ENCODE measurements at places on chromosomes 12 and 14. TPM values are rescaled to one million over a fixed set of nuclear protein-coding genes. Genes with fewer than 3 reads are reported as not detected.

NEDD8 gene
- total RNA-seq = 201 TPM

NKX2-8 gene
- total RNA-seq = not detected

EAPP gene
- 47.1 TPM for total RNA-seq

PLEKHH1 gene
- 5.0 TPM for total RNA-seq

C3AR1 gene
- total RNA-seq = 0.12 TPM

FOXG1 gene
- total RNA-seq = 0.29 TPM

KRT78 gene
- total RNA-seq = not detected

SIX1 gene
- 1.4 TPM for total RNA-seq

IL26 gene
- total RNA-seq = not detected

SERPINA10 gene
- total RNA-seq = not detected

RASSF8 gene
- total RNA-seq = 19.7 TPM

EML1 gene
- 6.9 TPM for total RNA-seq

CLEC4A gene
- total RNA-seq = not detected

- peak; percentile 7 for DNase-seq
Observed at GRCh38 chr12:38543151-38543550, 226.6 kb downstream of the ALG10B start.

- DNase-seq = peak; percentile 39
Observed at GRCh38 chr12:62817556-62818271, 117.2 kb downstream of the PPM1H start.

GRCh38 chr14:44149597-44149996, 357.5 kb downstream of the FSCB start:
- peak; percentile 26 for DNase-seq

DNA sequence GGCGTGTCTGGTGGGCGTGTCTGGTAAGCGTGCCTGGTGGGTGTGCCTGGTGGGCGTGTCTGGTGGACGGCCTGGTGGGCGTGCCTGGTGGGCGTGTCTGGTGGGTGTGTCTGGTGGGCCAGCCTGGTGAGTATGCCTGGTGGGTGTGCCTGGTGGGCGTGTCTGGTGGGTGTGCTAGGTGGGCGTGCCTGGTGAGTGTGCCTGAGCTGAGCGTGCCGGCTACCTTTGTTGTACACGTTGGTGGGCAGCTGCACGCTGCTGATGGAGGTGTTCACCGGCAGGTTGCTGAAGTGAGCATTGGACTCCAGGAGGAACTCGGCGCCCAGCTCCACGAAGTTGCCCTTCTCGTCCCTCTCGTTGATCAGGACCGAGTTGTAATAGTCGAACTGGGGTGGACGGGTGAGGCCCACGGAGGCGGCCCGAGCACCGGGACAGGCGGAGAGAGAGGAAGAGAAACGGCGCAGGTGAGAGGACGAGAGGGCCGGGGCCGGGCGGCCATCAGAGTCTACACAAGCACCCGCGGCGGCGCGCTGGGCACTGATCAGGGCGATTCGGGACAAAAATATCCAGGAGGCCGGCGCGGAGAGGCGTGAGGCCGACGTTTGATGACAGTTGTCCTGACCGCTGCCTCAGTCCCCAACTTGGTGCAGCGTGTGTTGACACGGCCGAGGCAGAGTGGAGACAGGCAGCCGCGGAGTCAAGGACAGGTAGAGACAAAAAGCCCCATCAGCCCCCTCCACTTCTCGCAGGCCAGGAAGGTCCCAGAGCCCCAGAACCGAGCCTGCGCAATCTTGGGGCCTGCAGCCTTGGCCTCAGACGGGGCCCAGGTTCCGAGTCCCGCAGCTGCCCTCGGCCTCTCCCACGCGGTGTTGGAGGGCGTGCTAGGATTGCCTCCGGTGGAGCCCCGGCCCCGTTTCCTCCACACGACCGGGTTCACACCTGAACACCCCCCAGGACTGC, 10.5 kb downstream of the CACNA2D4 start:
- no peak for DNase-seq

GRCh38 chr12:120537856-120538220, 3.7 kb downstream of the RNF10 start:
- DNase-seq = no peak

- no peak for DNase-seq
Observed at GRCh38 chr14:90491221-90491885, 94.5 kb downstream of the CALM1 start.

GRCh38 chr14:67815573-67816225, 691 bp downstream of the ZFYVE26 start:
- peak; percentile 10 for DNase-seq

DNA sequence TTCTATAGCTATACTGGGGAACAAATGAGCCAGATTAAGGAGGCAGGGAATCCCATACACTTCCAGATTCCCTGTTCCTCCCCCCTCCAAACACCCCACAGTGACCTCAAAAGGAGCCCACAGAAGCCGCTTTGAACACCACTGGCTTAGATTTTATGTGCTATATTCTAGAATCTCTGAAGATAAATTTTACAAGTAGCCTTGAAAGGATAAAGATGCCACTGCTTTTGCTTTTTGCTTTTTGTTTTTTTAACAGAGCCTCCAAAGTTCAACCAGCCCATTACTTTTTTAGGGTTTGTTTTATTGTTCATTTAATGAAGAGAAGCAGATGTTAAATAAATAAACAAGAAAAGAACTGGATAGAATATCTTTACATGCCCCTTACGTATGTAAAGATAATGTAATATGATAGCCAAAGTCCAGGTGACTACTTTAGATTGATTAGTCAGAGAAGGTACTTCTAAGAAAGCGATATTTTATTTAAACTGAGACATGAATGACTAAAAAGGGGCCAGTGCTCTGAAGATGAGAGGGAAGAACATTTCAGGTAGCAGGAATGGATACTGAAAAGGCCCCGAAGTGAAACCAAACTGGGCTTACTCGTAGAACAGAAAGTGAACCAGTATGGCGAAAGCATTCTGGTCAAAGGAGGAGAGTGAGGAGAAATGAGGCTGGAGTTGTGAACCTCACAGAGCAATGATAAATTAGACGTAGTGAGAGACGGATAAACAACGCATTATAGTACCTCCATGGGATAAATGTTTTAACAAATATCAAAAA, 44.6 kb downstream of the DUSP6 start:
- DNase-seq = no peak

DNA sequence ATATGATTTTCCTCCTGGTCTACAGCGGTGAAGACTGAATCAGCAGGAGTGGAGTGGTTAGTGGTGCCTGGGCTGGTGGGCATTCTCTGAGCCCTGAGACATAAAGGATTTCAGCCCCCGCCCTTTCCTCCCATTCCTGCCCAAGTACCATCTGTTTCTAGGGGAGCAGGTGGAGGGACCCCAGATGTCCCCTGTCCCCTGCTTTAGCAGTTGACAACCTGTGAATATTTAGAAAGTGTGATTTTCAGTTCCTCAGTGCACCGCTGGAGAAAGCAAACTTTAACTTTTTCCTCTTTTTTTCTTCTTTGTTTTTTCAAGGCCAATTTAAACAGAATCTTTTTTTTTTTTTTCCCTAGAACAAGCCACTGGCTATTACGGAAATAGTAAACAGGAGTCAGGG, 163.8 kb upstream of the MYL2 start:
- no peak for DNase-seq

GRCh38 chr14:23929136-23929535, 24.4 kb upstream of the DHRS4 start:
- DNase-seq = no peak

- DNase-seq = no peak
Observed at GRCh38 chr12:6329703-6330064, 12.2 kb downstream of the TNFRSF1A start.

DNA sequence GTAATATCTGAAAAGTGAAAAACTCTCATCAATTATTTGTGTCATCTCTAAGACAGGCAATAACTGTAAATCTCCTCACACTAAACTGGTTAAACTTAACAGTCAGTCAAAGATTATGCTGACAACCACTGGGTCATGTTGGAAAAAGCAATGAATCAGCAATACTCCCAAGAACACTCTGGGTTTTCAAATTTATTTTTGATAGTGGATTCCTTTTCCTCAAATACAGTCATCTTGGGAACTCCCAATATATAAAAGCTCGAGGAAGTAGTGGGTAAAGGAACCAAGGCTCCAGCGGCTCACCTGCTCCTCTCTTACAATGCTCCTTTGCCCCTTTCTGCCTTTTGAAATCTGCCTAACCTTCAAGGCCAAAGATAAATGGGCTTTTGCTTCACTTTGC, 70.0 kb downstream of the ARMH4 start:
- peak; percentile 27 for DNase-seq

- DNase-seq = no peak
Observed at GRCh38 chr12:58741226-58741625, 179.1 kb downstream of the LRIG3 start.

DNA sequence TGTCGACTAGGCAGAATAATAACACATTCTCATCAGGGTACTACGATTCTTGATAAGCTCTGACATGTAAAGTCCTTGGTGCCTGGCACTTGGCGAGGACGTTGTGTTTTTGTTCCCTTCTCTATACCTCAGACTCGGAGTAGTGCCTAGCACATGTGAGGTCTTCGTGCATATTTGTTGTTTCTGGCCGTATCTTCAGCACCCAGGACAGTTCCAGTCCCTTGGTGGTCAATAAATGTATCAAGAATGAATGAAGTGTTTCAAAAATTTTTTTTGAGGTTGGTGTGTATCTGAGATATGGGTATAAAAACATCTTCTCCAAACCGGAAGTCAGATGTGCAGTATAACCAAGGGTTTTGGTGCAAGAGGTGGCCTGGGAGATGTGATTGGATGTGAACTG, 198.2 kb downstream of the AACS start:
- no peak for DNase-seq

GRCh38 chr12:51942501-51943000, 8.9 kb upstream of the ACVR1B start:
- no peak for DNase-seq

DNA sequence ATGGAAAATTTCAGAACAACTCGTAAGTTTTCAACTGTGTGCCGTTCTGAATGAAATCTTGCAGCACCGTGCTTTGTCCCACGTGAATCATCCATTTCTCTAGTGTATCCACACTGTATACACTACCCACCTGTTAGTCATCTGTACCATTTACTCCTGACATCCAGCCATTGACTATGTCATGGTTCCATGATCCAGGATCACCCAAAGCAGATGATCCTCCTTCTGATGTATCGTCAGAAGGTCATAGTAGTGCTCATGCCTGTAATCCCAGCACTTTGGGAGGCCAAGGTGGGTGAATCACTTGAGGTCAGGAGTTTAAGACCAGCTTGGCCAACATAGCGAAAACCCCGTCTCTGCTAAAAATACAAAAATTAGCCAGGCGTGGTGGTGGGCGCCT, 122.9 kb downstream of the PPHLN1 start:
- DNase-seq = no peak

DNA sequence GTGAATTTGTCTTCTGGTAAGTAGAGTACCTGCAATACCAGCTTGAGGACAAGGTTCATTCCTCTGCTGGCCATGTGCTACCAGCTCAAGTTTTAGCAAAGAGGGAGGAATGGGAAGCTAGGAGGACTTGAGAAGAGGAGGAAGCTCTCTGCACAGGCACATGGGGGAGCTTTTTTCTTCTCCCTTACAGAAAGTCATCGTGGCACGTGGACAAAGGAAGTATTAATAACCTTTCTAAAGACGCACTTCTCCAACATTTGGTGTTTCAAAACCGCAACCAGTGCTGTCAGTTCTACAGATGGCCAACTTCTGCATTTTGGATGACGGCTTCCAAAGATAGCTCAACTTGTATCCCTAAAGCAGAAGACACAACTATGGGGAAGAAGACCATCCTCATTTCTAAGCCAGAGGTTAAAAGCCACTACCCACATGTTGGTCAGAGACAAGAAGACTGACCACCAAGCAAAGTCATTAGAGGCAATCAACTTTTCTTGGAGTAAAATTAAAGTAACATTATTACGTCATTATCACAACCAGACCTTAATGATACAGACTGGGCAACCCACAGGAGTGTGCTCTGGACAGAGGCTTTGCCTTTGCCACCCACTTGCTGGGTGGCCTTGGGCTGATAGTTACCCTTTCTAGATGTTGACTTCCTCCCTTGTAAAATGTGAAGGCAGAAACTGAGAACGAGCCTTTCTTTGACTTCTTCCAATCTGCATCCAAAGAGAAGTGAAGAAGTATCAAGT, 12.3 kb upstream of the TMED10 start:
- DNase-seq = no peak

DNA sequence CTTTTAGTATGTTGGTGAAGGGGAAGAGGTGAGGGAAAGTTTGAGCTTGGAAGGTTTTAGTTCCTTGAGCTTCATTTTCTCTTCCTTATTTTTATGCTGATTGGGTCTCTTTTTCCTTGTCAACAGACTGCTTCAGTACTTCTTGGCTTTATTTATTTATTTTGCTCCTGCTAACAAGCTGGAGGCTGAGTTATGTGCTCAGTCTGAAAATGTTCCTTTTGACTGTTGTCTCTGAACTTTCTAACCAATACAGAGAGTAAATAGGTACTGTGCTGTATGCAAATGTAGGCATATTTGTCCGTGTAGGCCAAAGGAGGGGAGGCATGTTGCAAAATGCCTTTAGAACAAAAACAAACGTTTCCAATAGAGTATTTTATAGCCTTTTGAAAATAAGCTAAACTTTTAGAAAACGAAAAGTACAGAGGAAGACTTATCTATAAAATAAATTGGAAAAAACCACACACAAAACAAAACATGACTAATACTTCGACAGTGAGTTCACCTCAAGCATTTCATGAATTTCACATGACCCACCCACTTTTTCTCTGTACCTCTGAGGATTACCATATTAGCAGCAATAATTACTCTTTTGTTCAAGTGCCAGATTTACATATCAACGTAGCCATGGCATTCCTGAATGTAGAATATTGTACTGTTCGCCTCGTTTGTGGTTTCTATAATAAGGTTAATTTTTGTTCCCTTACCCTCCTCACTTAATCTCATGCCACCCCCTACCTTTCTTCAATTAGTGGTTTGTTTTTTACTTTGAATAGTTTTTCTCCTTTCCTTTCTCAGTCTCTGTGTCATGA, 4.7 kb upstream of the CREBL2 start:
- DNase-seq = peak; percentile 3

GRCh38 chr14:95496111-95496681, 20.3 kb downstream of the SYNE3 start:
- DNase-seq = no peak

GRCh38 chr12:55972042-55972441, 1.8 kb upstream of the RAB5B start:
- peak; percentile 85 for DNase-seq

GRCh38 chr12:50597200-50598195, 92.7 kb downstream of the DIP2B start:
- peak; percentile 88 for DNase-seq

DNA sequence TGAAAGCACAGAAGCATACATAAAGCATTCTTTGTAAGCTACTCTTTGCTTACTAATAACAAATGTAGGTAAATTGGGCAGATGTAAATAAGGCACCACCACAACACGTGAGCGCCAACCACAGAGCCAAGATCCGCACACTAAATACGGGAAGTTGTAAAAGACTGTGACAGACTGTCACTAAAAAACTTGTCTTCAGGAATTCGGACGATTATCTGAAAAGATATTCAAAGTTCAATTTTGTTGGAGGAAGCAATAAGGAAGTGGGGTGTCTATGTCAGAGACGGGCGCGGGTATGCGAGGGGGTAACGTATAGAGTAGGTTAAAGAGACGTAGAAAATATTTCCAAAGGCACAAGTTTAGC, 1.5 kb upstream of the HSP90B1 start:
- no peak for DNase-seq

Data from A172 (cell line).